ENCODE measurements at places on chromosomes 11 and 22. TPM values are rescaled to one million over a fixed set of nuclear protein-coding genes. Genes with fewer than 3 reads are reported as not detected.

Gene CSRP3
- total RNA-seq, result not detected

Gene NCR3LG1
- 8.7 TPM for total RNA-seq

Gene CELSR1
- total RNA-seq, result 2.3 TPM

Gene FAM111A
- total RNA-seq, result 9.2 TPM

Gene GP1BB
- 10.9 TPM for total RNA-seq

Gene SLC1A2
- total RNA-seq, result 0.81 TPM

Gene OR56A1
- not detected for total RNA-seq

Gene ADAMTS8
- total RNA-seq, result not detected

Gene YPEL1
- 0.81 TPM for total RNA-seq

Gene KRTAP5-2
- not detected for total RNA-seq
